CD4-positive, alpha-beta T cell treated with Interleukin-15 for 4 hours (primary cell): ENCODE measurements at places on chromosomes 16 and 17.

GRCh38 chr16:66588981-66589713, 9.9 kb downstream of the CMTM2 start:
- peak; percentile 75 for DNase-seq

DNA sequence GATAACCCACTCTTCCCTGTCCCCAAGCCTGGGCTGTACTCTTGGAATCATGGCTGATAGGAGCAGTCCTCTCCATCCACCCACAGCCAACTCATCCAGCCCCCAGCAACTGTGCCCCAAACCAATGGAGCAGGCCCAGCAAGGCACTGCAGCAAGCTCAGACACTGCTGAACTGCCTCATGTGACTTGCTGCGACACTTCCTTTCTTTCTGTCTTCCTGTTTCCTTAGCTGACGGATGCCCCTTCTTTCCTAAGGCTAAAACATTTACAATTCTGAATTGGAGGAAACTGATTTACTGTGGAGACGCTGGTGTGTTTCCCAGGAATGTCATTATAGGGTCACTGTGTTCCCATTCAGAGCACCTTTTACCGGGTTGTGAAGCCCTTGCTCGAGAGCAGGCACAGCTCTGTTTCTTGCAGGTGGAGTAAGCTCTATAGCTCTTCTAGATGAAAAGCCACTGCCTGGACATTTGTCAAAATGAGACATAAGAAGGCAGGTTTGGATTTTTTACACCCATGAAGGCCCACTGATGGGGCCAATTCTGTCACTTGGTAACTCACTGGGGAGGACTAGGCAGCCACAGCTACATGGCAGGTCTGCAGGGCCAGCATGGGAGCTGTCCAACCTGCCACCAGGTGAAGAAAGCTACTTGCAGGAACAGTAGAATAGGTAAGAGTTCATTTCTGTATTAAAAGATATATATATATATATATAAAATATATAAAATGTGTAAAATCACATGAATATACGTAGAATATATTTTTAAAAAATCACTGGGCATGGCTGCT, 27.4 kb downstream of the TMEM11 start:
- no peak for DNase-seq

GRCh38 chr17:38653230-38653629, 21.5 kb downstream of the EPOP start:
- no peak for DNase-seq

DNA sequence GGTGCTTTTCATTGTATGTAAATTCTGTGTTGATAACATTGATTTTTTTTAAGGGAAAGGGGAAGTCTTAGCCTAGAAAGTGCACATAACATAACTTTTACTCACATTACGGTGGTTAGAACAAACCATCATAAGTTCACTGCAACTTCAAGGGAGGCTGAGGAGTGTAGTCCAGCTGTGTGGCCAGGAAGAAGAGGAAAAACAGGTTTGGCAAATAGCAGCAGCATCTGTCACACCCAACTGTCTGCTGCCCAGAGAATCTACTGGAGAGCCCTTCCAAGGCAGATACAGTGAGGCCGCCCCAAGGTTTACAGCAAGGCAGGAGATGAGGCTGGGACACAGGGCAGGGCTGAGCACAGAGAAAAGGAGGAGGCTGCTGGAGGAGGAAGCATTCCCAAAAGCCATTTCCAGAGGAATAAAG, 60.6 kb downstream of the AIPL1 start:
- DNase-seq: no peak

- DNase-seq: no peak
These were observed 13.8 kb upstream of the SPOP start for GRCh38 chr17:49691677-49692191.

DNA sequence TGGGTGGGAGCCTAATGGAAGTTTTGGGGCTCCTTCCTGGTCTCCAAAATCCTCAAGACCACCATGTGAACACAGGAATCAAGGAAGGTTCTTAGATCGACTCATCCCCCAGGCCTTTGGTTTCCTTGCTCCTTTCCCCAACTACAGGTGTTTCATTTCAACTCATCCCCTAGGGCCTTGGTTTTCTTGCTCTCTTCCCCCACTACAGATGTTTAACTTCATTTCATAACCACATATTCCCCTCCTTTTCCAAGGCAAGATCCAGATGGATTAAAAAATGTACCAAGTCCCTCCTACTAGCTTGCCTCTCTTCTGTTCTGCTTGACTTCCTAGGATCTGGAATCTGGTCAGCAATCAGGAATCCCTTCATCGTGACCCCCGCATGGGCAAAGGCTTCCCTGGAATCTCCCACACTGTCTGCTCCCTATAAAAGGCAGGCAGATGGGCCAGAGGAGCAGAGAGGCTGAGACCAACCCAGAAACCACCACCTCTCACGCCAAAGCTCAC, at the start of gene CCL11:
Gene CCL11, plus strand, starts transcription at position 457 of the 507 bp plus-strand sequence. CDS start 67 bp downstream, outside the sequence.
- no peak for DNase-seq

DNA sequence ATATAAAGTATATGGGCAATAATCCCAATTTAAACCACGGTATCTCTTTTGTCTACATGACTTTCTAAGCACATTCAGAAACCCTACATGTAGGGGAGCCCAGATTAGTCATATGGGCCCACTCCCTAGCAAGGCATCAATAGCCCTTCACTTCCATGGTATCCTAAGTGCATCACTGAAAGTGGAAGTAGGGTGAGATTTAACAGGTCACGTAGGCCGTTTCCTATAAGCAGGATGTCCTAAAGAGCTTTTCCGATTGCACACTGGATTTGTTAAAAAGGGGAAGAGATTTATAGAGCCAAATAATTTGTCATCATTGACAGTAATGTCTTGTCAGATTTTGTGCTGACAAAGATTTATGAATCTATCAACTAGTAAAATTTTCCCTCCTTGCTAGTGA, 39.0 kb downstream of the CA4 start:
- no peak for DNase-seq

- no peak for DNase-seq
These were observed 208.5 kb downstream of the WWOX start for GRCh38 chr16:78307824-78308528.

DNA sequence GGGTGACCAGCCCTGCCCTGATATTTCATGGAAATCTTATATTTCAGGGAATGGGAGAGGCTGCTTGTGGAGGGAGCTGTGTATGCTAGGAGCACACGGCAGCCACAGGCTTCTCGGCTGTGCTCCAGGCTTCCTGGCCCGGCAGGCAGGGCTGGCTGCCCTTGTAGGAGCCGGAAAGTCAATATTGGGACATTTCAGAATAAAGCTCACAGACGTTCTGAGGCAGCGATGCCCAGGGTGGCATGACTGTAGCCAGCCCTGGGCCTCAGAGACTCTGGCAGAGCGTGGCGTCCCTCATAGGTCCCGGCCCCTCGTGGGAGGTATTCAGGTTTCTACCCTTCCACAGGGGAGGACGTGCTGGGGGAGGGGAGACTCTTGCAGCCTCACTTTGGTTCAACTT, 65.7 kb downstream of the BANP start:
- no peak for DNase-seq

GRCh38 chr16:71297341-71297634, 8.1 kb upstream of the CMTR2 start:
- no peak for DNase-seq

GRCh38 chr17:11885051-11885450, 112.2 kb downstream of the ZNF18 start:
- DNase-seq: no peak

DNA sequence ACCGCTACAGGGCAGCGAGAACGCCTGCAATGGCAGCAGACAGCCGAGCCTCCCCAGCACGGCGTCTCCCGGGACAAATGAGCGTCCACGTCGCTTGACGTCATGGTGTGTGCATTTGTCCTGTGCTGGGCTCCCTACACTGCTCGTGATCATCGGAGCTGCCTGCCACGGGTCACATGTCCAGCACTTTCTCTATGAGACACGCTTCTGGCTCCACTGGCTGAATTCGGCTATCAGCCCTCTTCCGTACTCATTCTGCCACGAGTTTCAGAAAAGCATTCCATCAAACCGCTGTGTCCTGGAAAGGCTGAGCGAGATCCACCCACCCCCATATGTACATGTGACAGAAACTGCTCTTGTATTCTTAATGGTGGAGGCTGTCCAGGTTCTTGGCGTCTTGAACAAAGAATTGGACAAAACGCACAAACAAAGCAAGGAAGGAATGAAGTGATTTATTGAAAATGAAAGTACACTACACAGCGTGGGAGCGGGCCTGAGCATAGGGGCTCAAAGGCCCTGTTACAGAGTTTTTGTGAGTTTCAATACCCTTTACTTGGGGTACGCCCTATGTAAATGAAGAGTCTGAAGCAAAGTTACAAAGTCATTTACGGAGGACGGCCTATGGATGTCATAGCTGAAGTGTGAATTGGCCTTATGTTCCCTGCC, 28.5 kb upstream of the SHCBP1 start:
- DNase-seq: no peak

DNA sequence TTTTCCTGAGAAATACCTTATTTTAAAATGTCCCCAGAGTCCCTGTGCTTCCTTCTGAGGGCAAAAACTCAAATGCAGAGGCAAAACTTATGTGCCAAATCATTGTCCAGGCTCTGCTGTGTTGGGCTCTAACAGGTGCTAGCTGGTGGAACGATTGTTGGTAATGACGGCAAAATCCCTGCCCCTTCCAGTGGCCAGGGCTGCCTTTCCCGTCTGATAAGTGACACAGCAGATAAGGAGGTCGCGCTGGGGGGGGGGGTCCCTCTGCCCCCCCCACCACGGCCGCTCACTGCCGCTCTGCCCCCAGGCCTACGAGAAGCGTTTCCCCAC, 29.1 kb downstream of the SEC14L5 start:
- DNase-seq: no peak

DNA sequence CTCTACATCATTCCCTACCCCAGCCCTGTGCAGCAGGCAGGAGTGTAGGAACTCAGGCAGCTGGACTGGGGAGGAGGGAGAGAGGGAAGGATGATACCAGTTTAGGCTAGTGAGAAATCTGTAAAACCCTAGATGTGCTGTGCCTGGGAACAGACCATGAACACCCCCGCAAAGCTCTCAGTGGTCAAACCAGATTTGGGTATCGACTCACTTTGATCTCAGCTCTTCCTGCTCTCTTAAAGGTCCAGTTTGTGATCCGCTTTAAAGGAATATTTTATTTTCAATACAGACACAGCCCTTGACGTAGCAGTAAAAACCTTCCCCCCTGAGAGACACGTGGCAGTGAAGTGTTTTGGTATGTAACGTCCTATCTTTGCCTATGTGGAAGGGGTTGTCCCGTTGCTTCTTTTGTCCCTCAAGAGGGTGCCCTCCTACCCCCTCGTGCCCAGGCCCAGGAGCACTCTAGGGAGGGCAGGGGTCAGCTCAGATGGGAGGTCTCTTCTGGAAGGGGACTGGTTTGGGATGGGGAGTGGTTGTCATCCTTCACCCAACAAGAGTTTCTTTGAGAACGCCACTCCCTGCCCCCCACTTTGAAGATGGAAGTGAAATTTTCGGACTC, 19.3 kb upstream of the TBX2 start:
- DNase-seq: no peak

DNA sequence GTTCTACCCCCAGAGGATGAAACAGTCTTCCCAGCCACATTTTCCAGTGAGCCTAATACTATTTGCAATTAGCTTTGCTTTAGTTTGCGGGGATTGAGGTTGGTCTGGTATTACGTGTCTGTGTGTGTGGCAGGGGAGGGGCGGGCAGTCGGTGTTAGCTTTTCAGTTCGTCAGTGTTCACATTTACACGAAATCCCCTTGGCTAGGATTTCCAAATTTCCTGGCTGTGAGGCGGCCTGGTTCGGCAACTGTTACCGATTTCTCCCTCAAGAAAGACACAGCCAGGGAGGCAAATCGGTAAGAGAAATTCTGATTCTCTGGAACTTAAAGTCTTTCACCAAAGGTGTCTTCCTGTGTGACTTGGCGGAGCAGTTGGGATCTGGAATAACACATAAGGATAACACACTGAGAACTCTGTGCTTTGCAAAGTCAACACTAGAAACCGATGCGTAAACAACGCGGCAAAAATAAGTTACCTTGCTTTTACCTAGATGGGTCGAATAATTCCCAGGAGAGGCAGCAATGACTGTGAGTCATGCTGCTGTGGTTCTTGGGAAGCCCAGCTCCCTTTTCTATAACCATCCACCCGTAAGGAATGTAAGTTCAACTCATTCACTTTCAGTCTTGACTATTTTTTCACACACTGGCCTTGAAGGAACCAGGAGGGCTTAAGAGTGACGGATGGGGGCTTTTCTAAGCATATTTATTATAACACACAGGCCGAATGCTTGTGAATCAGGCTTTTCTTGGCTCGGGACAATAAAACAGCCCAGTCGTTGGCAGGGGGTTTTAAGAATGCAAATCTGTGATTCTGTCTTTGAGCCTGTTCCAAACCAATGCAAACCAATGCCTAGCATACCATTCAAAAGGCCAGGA, 24.2 kb downstream of the GPRC5B start:
- DNase-seq: no peak

DNA sequence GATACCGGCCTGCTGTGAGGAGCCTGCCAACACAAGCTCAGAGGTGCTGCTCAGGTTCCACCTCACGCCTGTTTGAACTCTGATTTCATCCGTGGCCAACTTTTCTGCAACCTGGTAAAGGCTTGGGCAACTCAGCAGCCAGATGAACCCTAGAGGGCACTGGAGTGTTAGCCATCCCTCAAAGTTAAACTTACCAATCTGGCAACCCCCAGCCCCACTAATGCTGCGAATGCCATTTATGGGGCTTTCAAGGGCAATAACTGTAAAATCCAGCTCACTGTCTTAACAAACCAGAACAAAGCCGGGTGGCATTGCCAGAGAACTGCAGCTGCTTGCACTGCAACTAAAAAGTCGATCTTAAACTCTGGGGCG, 105.5 kb downstream of the AXIN2 start:
- DNase-seq: peak; percentile 12
